ENCODE measurements at places on chromosomes 16 and 17.
A peak's percentile ranks its signal among the peaks of the same experiment; 100 is the strongest.

GRCh38 chr17:61345825-61346666 lies 53.6 kb upstream of the TBX2 start:
- DNase-seq = peak; percentile 45

GRCh38 chr16:23248261-23249194 lies 53.6 kb upstream of the SCNN1B start:
- DNase-seq = no peak

DNA sequence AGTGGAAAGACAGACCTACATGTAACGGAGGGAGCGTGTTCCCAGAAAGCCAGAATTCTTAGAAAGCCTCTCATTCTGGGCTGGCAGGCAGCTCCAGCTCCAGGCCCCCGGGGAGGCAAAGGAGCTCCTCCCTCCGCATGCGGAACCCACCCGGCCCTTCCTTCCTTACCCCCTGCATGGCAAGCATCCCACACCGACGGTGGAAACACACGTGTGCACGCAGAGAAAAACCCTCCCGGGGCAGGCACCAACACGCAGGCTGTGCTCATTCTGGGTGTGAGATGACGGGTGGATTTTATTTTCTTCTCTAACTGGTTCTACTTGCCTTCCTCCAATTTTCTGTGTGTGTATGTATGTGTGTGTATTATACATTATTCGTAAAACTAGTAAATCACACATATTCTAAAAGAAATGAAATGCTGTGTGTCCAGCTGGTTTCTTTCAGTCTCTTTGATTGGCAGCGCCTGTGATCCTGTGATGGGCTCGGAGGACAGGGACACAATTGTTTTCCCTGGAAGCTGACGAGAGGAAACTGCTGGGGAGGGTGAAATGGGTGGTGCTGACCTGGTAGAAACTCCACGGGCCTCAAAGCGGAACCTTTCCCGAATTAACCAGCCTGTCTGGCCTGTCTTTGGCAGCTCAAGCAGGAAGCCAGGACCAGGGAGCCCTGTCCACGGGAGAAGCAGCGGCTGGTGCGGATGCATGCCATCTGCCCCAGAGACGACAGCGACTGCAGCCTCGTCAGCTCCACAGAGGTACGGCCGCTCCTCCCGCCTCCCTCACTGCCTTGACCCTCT lies 22.2 kb downstream of the CARD14 start:
- DNase-seq = peak; percentile 61

GRCh38 chr16:27293343-27293742 lies 20.4 kb upstream of the IL4R start:
- no peak for DNase-seq

DNA sequence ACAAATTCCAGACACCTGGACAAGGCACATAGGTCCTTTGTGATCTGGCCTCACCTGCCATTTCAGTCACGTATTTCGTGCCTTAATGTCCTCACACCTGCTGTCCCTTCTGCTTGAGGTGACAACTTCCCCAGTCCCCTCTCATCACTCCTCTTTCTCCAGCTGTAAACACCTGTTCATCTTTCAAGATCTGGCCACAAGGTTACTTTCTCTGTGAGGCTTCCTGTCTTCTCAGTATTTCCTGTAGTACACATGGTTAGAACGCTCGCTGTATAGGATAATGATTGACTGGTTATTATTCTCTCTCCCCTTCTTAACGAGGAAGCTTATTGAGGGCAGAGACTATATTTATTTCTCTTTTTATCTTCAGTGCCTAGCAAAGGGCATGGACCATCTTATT lies 74.5 kb upstream of the PMFBP1 start:
- DNase-seq = no peak

DNA sequence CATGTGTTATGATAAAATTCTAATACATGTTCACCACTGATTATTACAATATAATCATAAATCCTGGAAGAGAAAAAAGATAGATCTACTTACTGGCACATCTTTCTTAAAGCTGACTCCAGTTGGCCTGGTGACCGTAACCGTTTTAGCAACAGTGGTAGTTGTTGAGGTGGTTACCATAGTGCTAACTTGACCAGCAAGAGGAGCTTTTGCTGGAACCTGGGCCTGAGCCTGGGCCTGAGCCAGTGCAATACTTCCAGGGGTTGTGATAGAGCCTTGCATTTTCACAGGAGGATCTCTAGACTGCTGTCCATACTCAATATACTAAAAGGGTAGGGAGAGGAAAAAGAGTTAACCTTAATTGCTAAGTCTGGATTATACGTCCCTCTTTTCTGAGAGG lies 36.2 kb downstream of the SETD6 start:
- no peak for DNase-seq

GRCh38 chr16:14475370-14476139 lies 154.5 kb downstream of the PARN start:
- DNase-seq = no peak

DNA sequence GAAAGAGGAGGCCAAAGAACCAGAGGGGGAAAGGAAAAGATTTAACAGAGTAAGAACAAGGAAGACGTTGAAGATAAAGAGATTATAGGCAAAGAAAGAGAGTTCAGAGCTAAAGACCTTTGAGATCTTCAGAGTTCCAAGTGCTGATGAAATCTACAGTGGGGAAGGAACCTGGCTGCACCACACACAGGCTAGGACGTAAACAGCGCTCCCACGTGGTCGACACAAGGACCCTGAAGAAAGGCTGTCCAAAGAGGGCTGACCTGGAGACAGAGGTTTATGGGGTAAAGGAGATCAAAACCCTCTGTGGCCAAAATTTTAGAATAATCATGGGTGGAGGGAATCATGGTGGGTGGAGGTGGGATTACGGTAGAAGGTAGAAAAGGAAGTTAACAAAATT lies 121.6 kb downstream of the PMP22 start:
- no peak for DNase-seq

- DNase-seq = no peak
These were observed 27.5 kb downstream of the GSE1 start for GRCh38 chr16:85640585-85640984.

DNA sequence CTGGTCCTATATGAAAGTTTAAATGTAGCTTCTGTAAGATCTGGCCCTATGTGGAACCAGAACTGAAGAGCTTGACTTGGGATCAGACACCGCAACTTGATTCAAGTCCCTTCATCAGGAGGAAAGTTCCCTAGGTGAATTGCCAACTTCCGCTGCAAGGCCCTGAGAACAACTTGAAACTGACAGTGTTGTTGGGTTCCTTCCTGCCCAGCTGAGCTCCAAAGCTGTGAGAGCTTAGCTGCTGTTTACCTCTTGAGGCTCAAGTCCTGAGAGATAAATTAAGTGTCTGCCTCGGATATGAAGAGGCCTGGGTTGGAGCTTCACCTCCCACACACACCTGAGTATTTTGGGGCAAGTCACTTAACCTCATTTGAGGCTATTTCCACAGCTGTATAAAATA lies 44.7 kb downstream of the REXO5 start:
- no peak for DNase-seq

- no peak for DNase-seq
These were observed 70.3 kb upstream of the NOL11 start for GRCh38 chr17:67647482-67647881.

GRCh38 chr16:49201118-49201517 lies 80.5 kb downstream of the CBLN1 start:
- no peak for DNase-seq

- no peak for DNase-seq
These were observed 7.0 kb downstream of the IRX6 start for GRCh38 chr16:55330781-55331647.

DNA sequence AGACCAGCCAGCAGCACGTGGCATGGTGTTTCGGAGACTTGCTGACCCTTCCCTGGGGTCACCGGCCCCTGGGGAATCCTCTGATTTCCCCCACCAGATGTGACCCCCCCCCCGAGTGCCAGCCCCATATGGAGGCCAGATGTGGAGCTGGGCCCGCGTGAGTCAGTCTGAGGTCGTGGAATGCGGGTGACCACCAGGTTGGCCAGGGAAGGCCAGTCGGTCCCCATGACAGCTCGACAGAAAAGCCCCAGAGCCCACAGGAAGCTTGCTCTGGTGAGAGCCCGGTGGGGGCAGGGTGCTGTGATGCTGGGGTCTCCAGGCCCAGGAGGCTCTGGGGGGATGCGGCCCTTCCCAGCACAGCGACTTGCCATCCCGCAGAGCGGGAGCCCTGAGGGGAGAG lies 209.0 kb downstream of the NTN1 start:
- no peak for DNase-seq

- no peak for DNase-seq
These were observed 73.7 kb downstream of the USP22 start for GRCh38 chr17:20968913-20969616.
